ENCODE measurements at places on chromosomes 3 and 15.

GRCh38 chr3:66198437-66199088 is 22.2 kb upstream of the SLC25A26 start:
- no peak for DNase-seq
- no peak overlapping the region for H3K4me3 ChIP-seq
- H3K27me3 ChIP-seq = no peaks in the 10 kb centered on the region
- H3K4me1 ChIP-seq = peaks cover 5% of the 10 kb centered on the region

DNA sequence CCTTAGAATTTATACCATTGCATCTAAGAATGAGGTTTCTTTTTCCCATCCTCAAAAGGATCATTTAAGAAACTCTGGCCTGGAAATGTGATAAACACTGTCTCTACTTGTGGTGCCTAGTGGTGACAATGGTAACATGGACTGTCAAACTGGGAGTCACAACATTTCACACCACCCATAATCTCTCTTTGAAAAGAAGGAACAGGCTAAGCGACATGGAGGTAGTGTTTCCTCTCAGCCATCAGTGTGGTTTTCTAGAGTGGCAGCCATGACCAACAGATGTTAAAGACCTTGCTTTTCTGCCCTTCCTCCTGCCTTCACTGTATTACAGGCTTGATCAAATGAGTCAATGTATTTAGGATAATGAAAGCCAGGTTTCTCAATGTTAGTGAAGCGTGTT is 283.1 kb upstream of the STAC start:
- H3K27ac ChIP-seq = no peak overlapping the region
- H3K36me3 ChIP-seq = no peaks in the 10 kb centered on the region
- H3K27me3 ChIP-seq = no peaks in the 10 kb centered on the region
- H3K4me1 ChIP-seq = no peaks in the 10 kb centered on the region

DNA sequence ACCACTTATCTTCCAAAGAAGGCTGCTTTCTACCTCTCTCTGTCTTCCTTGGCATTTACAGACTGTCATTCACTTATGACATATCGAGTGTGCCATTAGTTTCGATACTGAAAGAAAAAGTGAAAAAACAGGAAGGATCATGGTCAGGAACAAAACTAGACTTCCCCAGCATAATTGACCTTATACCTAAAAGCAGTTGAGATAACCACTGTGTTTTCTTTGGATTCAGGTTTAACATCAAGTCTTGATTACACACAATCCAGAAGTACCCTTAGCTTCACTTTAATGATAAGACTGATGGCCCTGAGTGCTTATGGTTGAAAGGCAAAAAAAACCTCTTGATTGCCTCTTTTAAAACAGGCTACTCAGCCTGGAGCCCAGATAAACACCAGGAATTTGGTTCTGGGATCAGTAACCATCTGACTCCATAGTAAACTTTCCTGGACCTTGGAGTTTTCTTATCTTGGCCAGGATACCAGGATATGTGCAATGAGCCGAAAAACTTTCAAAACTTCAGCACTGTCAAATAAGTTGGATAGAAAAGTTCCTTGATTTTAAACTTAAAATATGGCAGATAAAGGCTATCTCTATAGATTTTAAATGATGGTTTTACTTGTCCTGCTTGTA is 5.0 kb upstream of the UACA start:
- peaks cover 44% of the 10 kb centered on the region for H3K4me1 ChIP-seq
- no peak overlapping the region for H3K4me3 ChIP-seq
- H3K27me3 ChIP-seq = no peaks in the 10 kb centered on the region
- H3K36me3 ChIP-seq = no peaks in the 10 kb centered on the region

GRCh38 chr3:64098670-64099069 is 75.4 kb upstream of the PSMD6 start:
- no peak for DNase-seq
- H3K27ac ChIP-seq = no peak overlapping the region
- H3K36me3 ChIP-seq = no peaks in the 10 kb centered on the region
- H3K4me1 ChIP-seq = no peaks in the 10 kb centered on the region

DNA sequence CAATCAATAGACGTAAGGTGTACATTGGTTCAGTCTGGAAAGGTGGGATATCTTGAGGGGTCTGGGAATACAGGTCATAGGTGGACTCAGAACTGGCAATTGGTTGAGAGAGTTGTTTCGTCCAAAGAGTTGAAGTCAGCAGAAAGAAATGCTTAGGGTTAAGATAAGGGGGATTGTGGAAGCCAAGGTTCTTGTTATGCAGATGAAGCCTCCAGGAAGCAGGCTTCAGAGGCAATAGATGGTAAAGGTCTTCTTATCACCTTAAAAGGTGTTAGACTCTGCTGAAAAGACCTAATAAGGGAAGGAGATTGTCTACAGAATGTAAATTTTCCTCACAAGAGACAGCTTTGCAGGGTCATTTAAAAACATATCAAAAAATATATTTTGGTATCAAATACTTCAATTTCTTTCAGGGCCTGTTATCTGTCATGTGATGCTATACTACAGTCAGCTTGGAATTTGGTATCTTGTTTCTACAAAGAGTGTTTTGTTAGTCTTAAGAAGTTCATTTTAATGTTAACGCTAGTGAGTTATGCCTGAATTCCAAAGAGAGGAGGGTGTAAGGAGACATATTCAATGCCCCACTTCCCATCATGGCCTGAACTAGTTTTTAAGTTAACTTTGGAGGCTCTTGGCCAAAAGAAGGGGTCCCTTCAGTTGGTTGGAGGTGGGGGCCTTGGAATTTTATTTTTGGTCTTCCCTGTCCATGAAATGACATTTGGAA is 378.2 kb upstream of the ROBO2 start:
- H3K27ac ChIP-seq = no peak overlapping the region
- no peak overlapping the region for H3K4me3 ChIP-seq
- no peaks in the 10 kb centered on the region for H3K36me3 ChIP-seq
- H3K4me1 ChIP-seq = no peaks in the 10 kb centered on the region

- no peak for DNase-seq
- no peaks in the 10 kb centered on the region for H3K4me1 ChIP-seq
- H3K4me3 ChIP-seq = no peak overlapping the region
- no peak overlapping the region for H3K27ac ChIP-seq
- H3K27me3 ChIP-seq = no peaks in the 10 kb centered on the region
Measured at GRCh38 chr3:178804606-178805005, 267.0 kb downstream of the ZMAT3 start.

GRCh38 chr3:50642382-50642781 is 25.4 kb downstream of the MAPKAPK3 start:
- DNase-seq = no peak
- no peak overlapping the region for H3K27ac ChIP-seq
- no peak overlapping the region for H3K4me3 ChIP-seq
- H3K4me1 ChIP-seq = peaks cover 16% of the 10 kb centered on the region
- H3K36me3 ChIP-seq = peaks cover 14% of the 10 kb centered on the region
- H3K27me3 ChIP-seq = no peaks in the 10 kb centered on the region

DNA sequence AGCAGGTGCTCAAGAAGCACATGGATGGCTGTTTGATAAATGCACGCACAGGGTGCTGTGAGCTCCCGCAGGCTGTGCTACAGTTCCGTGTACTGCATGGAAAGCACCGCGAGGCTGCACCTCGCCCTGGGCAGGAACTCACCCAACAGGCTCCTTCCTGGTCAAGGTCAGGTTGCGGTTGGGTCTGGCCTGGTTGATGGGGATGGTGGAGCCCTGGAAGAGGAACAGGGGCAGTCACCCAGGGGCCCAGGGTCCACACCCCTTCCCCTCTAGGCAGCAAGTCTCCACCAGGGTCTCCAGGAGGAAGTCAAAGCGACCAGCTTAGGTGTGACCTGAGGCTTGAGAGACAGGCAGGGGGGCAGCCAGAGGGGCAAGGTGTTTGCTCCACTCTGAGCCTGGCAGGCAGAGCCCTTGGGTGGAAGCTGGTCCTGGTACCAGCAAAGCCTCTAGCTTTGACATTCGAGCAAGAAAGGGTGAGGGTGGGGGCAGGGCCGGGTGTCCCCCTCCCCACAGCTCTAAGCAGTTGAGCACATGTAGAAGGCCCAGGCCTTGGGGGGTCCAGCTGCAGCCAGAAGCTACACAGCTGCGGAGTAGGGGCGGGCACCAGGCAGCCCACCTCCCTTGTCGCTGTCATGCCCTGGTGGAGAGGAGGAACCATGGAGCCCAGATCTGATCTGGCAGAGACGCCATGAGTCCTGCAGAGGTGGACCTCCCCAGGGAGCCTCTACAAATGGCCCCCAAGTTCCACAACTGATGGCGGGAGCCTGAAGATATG is 46.3 kb upstream of the SLC41A3 start:
- no peak overlapping the region for H3K4me3 ChIP-seq
- DNase-seq = peak; percentile 48
- H3K4me1 ChIP-seq = peaks cover 3% of the 10 kb centered on the region
- no peaks in the 10 kb centered on the region for H3K27me3 ChIP-seq

- peaks cover 6% of the 10 kb centered on the region for H3K36me3 ChIP-seq
- no peaks in the 10 kb centered on the region for H3K27me3 ChIP-seq
- H3K27ac ChIP-seq = peak overlapping the region; percentile 84
- H3K4me3 ChIP-seq = peak overlapping the region; percentile 38
Measured at GRCh38 chr3:66450390-66451022, 50.3 kb downstream of the LRIG1 start.

DNA sequence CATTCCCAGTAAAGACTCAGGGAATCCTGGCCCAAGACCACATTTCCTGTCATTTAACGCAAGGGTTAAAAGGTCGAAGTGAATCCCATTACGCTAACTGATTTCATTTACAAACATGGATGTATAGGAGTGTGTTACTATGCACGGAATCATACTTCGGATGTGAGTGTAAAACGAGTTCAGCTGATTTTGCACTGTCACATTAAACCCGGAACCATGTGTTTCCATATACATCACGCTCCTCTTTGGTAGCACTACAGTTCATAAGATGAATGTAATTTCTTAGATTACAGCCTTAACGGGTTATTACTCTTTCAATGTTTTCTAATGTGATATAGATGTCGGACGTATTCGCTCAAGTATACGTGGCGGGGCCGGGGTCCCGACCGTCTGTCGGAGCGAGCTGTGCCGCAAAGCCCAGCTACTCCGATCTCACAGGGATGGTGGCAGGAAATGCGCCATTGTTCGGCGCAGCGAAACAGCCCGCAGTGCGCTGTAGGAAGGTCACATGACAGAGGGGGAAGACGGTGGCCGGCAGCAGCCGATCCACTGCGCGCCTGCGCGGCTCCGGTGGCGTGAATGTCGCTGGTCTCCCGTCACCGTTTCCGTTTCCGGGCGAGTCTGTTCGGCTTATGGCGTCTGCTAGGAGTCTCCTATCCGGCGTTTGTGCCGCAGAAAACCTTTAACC is 97.3 kb downstream of the NPAP1 start:
- H3K4me1 ChIP-seq = no peaks in the 10 kb centered on the region
- H3K27me3 ChIP-seq = peaks cover 6% of the 10 kb centered on the region
- DNase-seq = peak; percentile 82
- no peak overlapping the region for H3K27ac ChIP-seq
- no peaks in the 10 kb centered on the region for H3K36me3 ChIP-seq

GRCh38 chr3:172530101-172530561 is 6.9 kb upstream of the TNFSF10 start:
- DNase-seq = no peak
- H3K36me3 ChIP-seq = no peaks in the 10 kb centered on the region
- H3K4me1 ChIP-seq = no peaks in the 10 kb centered on the region
- no peak overlapping the region for H3K27ac ChIP-seq
- H3K27me3 ChIP-seq = no peaks in the 10 kb centered on the region

DNA sequence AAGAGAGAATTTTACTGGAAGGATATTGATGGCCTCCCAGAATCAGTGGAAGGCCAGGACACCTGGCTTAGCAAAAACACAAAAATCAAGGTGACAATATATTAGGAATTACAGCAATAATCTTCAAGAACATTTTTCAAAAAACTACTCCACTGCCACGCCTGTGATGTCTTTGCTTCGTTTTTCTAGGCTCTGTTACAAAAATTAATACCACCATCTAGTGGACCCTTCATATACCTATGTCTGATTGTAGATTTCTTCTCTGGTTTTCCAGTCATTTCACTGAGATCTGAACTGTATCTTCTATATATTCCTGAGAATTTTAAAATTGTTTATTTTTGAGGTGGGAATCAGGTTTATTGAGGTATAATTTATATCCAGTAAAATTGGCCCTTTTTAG is 5.6 kb upstream of the SLC33A1 start:
- no peak overlapping the region for H3K27ac ChIP-seq
- no peak for DNase-seq
- no peaks in the 10 kb centered on the region for H3K27me3 ChIP-seq
- H3K4me1 ChIP-seq = no peaks in the 10 kb centered on the region
- H3K36me3 ChIP-seq = no peaks in the 10 kb centered on the region
- H3K4me3 ChIP-seq = no peak overlapping the region

DNA sequence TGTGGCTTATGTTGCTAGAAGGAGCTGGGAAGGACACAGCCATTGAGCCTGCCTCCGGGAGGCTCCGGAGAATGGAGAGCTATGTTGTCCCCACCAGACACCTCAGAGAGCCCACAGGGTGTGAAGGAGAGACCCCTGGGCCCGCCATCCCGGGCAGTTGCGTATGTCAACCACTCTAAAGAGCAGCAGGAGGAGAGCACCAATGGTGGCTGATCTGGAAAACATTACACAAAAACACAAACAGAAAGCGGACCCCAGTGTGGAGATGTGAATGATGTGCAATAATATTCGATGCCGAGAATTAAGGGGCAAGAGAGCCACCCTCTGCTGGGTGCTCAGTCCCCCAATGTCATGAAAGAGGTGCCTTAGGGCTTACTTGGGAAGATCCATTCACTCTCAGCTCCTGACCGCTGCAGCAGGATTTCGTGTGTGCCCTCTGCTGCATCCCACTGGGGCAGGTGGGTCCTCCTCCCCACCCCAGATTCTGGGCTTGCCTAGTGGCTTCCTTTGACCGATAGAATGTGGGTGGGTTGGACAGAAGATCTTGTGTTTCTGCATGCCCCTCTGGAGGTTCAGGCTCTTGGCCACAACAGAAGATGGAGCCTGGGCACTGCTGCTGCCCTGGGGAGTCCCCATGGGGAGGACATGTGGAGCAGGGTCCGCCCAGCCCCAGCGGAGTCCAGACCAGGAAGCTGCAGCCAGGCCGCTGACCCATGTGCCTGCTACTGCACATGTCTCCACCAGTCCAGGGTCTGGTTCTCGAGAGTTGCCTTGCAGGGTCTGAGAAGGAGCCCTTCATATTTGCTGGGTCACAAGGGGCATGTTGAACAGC is 245.3 kb downstream of the OCA2 start:
- no peak overlapping the region for H3K4me3 ChIP-seq
- no peak overlapping the region for H3K27ac ChIP-seq
- H3K4me1 ChIP-seq = no peaks in the 10 kb centered on the region
- peak; percentile 26 for DNase-seq
- no peaks in the 10 kb centered on the region for H3K27me3 ChIP-seq

GRCh38 chr3:14366248-14366647 is 36.2 kb upstream of the SLC6A6 start:
- no peak overlapping the region for H3K27ac ChIP-seq
- no peaks in the 10 kb centered on the region for H3K36me3 ChIP-seq
- DNase-seq = no peak
- peaks cover 19% of the 10 kb centered on the region for H3K4me1 ChIP-seq
- no peak overlapping the region for H3K4me3 ChIP-seq

GRCh38 chr3:99413504-99413903 is 224.9 kb upstream of the COL8A1 start:
- H3K27me3 ChIP-seq = no peaks in the 10 kb centered on the region
- no peaks in the 10 kb centered on the region for H3K36me3 ChIP-seq
- H3K4me3 ChIP-seq = no peak overlapping the region
- no peak overlapping the region for H3K27ac ChIP-seq
